ENCODE measurements at places on chromosomes 3 and 15. TPM values are rescaled to one million over a fixed set of nuclear protein-coding genes. Genes with fewer than 3 reads are reported as not detected.

CDC25A gene
- total RNA-seq: 0.43 TPM

GRCh38 chr15:98412852-98413251, 235.5 kb upstream of the IGF1R start:
- no peak for DNase-seq

GRCh38 chr15:61339516-61339915, 110.4 kb upstream of the RORA start:
- DNase-seq: no peak

- DNase-seq: no peak
Observed at GRCh38 chr15:56042498-56042897, 49.1 kb upstream of the NEDD4 start.

- no peak for DNase-seq
Observed at GRCh38 chr3:73270839-73271483, 209.5 kb downstream of the EBLN2 start.

- no peak for DNase-seq
Observed at GRCh38 chr15:60859996-60860494, 369.1 kb downstream of the RORA start.

GRCh38 chr3:79067734-79068133, 700.1 kb downstream of the ROBO1 start:
- no peak for DNase-seq

THBS1 gene
- total RNA-seq: 585 TPM

SLC24A5 gene
- total RNA-seq: not detected

DNA sequence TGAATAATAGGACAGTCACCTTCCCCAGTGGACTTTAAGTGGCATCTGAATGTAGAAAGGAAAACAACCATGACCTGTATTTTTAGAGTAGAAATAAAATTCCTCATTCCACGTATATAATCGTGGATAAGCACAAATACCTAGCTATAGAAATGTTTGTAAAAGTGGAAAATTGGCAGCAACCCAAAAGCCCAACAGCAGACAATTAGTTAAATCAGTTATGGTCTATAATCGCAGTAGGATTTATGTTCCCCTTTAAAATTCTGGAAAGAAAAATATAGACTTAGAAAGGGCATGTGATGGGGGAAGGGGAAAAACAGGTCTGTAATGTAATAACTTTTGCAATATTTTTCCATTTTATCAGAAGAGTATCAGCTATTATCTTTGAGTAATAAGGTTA, 241.9 kb upstream of the ST8SIA2 start:
- no peak for DNase-seq

CLRN1 gene
- not detected for total RNA-seq

- DNase-seq: peak; percentile 84
Observed at GRCh38 chr3:49906073-49906743, 2.5 kb upstream of the MST1R start.

Measured in posterior vena cava (tissue), 2 donors.